WTC11 (cell line): ENCODE measurements at places on chromosomes 4 and X. TPM values are rescaled to one million over a fixed set of nuclear protein-coding genes. Genes with fewer than 3 reads are reported as not detected.
A peak's percentile ranks its signal among the peaks of the same experiment; 100 is the strongest.

Gene LINC00632
- 29.7 to 43.6 TPM (median 42.0 TPM) in 3 replicates for total RNA-seq

- H3K27me3 ChIP-seq = no peaks in the 10 kb centered on the region; the same call in 1 of the 2 replicates
- no peak overlapping the region for H3K27ac ChIP-seq
- peaks cover 6% of the 10 kb centered on the region; the same call in 1 of the 2 replicates for H3K36me3 ChIP-seq
- no peak for DNase-seq
- H3K4me3 ChIP-seq = no peak overlapping the region
- H3K4me1 ChIP-seq = no peaks in the 10 kb centered on the region
Measured at GRCh38 chrX:70769659-70770227, 138.8 kb downstream of the TEX11 start.

GRCh38 chr4:24877868-24878635 lies 34.8 kb downstream of the CCDC149 start:
- H3K4me1 ChIP-seq = peaks cover 31% of the 10 kb centered on the region
- H3K27me3 ChIP-seq = no peaks in the 10 kb centered on the region
- peaks cover 3% of the 10 kb centered on the region; the same call in 1 of the 2 replicates for H3K36me3 ChIP-seq
- no peak for DNase-seq
- 0 out of 2 replicates have a peak overlapping the region, but pooled peaks have one; percentile 22 for H3K27ac ChIP-seq

DNA sequence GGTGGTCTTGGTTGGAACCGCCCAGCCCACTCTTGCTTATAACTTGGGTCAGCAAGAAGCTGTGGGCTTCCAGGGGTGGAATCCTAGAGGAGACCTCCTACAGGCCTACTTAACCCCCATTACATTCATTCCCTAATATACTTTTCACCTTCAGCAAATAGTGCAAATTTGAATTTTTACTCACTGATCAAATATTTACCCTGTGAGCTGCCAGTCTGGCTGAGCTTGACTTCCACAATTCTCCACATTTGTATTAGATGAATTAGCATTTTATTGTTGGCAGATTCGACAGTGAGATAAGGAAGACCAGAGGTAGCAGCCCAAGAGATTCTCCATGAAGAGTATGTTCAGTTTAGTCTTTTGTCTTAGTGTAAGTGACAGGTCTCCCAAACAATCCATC lies 199.6 kb downstream of the BCOR start:
- H3K27me3 ChIP-seq = peaks cover 8% of the 10 kb centered on the region
- no peak overlapping the region for H3K4me3 ChIP-seq
- no peak for DNase-seq

GRCh38 chrX:7214251-7214650 lies 66.3 kb upstream of the PUDP start:
- no peak overlapping the region for H3K27ac ChIP-seq
- no peaks in the 10 kb centered on the region for H3K27me3 ChIP-seq
- peaks cover 5% of the 10 kb centered on the region for H3K4me1 ChIP-seq
- H3K4me3 ChIP-seq = no peak overlapping the region

DNA sequence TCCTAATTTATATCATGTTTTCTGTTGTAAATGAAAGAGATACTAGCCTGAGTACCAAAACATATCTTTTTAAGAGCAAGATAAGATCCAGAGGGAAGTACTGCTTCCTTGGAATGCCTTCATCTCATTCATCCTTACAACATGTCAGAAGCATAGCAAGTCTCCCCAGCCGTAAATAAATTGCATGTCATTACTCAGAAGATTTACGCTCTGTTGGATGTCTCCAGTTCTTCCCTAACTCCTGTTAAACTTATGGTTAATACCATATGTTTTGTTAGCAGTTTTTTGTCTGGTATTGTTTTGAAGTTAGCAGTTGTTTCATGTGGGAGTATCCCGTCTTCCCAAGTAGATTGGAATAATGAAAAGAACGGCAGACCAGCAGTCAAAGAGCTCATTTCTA lies 7.5 kb upstream of the GPC3 start:
- H3K36me3 ChIP-seq = no peaks in the 10 kb centered on the region
- no peak overlapping the region for H3K4me3 ChIP-seq
- H3K27me3 ChIP-seq = no peaks in the 10 kb centered on the region
- H3K4me1 ChIP-seq = peaks cover 3% of the 10 kb centered on the region
- no peak for DNase-seq
- H3K27ac ChIP-seq = no peak overlapping the region

DNA sequence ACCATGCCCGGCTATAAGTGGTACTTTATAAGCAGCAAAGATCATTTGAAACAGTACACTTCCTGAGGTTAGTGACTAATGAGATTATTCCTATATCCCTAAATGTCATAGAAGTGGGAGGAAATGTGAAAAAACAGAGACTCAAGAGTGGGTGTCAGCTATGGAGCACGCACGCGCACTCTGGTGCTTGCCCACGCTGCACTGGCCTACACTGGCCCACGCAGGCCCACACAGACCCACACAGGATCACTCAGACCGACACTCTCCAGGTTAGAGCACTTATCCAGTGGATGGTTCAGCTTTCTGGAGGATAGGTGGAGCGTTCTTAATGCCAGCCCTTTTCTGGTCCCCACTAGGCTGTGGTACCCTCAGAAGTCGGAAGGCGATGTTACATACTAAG lies 78.5 kb downstream of the IL1RAPL1 start:
- DNase-seq = no peak
- H3K4me1 ChIP-seq = 0 out of 2 replicates have a peak, but pooled peaks cover 3% of the 10 kb centered on the region
- no peak overlapping the region for H3K4me3 ChIP-seq
- peaks cover 35% of the 10 kb centered on the region for H3K27me3 ChIP-seq
- H3K27ac ChIP-seq = no peak overlapping the region

Gene MAGEC2
- 0.09 TPM in 2 of 3 replicates, not detected in the other for total RNA-seq

Gene GABRB1
- total RNA-seq = 0.46 to 0.69 TPM (median 0.66 TPM) in 3 replicates

Gene UGT2B11
- not detected in 3 replicates for total RNA-seq

Gene C4orf50
- 0.17 to 0.32 TPM (median 0.30 TPM) in 3 replicates for total RNA-seq

- H3K36me3 ChIP-seq = peaks cover 7% of the 10 kb centered on the region
- H3K4me3 ChIP-seq = no peak overlapping the region
- no peak overlapping the region for H3K27ac ChIP-seq
- no peak for DNase-seq
Measured at GRCh38 chr4:61004651-61005170, 195.4 kb upstream of the ADGRL3 start.
